ENCODE measurements at places on chromosomes 6 and 20.

- DNase-seq, result no peak
Measured at GRCh38 chr6:65627015-65627414, 80.0 kb downstream of the EYS start.

DNA sequence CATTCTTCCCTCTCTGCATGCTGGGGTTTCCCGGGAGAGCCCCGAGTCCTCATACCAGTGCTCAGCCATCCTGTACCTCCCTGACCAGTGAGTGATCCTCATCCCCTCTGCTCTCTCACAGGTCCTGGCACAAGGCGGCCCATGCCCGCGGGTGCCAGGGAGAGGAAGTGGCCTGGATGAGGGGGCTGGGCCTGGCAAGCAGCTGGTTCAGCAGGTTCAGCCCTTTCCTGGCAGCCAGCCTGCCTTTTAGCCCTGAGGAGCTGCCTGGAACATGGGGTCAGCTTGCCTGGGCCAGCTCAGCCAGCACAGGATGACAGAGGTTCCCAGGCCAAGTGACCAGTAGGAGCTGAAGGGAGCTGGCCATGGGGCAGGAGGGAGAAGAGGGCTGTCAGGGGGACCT, 10.9 kb downstream of the MOCS1 start:
- DNase-seq, result no peak

- no peak for DNase-seq
Measured at GRCh38 chr6:31966997-31967925, 4.7 kb downstream of the DXO start.

DNA sequence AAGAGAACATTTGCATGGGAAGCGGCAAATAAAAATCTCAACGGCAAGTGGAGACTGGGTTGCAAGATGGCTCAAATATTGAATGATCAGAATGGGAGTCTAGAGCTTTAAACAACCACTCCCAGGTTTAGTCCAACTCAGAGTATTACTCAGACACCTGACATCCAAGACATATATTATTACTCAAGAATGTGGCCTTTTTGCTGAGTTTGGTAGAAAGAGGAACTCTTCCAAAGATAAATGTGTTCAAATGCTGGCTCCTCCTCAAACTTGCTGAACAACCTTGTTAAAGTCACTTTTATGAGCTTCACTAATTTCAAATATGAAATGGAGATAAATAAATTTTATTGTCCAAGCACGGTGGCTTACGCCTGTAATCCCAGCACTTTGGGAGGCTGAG, 77.8 kb downstream of the ESR1 start:
- DNase-seq, result no peak

Measured in A549 (cell line).